Activated CD4-positive, alpha-beta T cell treated with anti-CD3 and anti-CD28 coated beads, Interleukin-2, amount 50 U/mL, for 4 hours (primary cell): ENCODE measurements at places on chromosomes 4 and X.
A peak's percentile ranks its signal among the peaks of the same experiment; 100 is the strongest.

- DNase-seq: no peak
Observed at GRCh38 chr4:170087163-170087700, 2.5 kb downstream of the AADAT start.

DNA sequence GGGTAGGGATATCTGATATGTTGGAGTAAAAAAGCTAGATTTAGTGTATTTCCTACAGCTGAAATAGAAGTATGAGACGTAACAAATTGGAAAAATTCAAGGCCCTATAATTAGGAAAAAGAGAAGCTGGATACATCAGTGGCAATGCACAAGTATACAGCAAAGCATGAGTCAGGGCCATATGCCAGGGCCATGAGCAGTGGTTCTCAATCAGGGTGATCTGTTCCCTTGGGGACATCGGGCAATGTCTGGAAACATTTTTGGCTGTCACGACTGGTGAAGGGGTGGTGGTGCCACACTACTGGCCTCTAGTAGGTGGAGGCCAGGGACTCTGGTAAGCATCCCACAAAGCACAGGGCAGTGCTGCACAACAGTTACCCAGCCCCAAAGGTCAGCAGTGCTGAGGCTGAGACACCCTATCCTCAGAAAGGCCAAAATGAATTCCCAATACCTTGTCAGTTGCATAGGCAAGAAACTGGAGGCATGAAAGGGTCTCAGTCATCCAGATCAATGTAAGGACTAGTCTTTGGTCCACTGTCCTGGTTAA is 36.8 kb upstream of the NAP1L5 start:
- DNase-seq: no peak

GRCh38 chrX:15158350-15158735 is 111.5 kb downstream of the ASB9 start:
- DNase-seq: no peak

DNA sequence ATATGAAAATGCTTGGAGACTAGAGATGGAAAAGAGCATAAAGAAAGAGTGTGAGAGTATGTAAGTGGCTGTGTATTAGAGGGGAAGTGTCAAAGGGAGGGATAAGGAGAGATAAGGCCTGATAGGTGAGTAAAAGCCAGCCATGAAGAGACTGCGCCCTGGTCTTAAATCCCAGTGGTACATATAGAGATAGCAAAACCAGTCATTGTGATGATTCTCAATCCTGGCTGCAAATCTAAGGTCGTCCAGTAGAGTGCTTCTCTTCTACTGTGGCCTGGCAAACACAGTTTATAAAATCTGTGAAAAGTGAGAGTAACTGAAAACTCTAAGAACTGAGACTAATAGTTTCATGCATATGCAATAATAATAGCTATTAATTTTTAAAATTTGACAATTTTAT is 86.9 kb downstream of the MAB21L2 start:
- DNase-seq: no peak

DNA sequence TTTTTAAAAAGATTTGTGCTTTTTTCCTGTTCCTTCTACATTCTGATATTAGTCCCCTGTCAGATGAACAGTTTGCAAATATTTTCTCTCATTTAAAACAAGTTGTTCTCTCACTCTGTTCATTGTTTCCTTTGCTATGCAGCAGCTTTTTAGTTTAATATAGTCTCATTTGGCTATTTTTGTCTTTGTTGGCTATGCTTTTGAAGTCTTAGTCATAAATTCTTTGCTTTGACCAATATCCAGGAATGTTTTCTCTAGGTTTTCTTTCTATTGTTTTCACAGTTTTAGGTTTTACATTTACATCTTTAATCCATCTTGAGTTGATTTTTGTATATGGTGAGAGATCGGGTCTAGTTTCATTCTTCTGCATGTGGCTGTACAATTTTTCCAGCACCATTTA is 136.8 kb downstream of the TET2 start:
- no peak for DNase-seq

DNA sequence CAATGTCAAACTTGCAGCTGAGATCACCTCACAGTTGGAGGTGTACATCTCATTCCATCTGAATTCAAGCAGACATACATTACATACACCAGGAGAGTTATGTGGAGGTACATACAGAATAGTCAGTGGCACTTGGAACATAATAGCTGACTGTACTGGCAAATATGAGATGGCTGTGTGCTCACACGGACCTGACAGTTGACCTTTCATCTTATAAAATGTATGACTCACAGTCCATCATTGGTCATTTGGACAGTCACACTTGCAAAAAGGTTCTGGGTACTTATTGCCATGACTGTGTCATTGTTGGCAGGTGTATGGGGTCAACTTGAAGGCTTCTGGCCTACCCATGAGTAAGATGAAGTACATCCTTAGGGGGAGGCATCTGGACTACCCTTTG is 88.6 kb upstream of the WDR1 start:
- DNase-seq: no peak

GRCh38 chrX:25144043-25144940 is 128.5 kb upstream of the ARX start:
- DNase-seq: peak; percentile 15

- no peak for DNase-seq
Observed at GRCh38 chr4:1991596-1992434, 17.0 kb downstream of the NELFA start.

DNA sequence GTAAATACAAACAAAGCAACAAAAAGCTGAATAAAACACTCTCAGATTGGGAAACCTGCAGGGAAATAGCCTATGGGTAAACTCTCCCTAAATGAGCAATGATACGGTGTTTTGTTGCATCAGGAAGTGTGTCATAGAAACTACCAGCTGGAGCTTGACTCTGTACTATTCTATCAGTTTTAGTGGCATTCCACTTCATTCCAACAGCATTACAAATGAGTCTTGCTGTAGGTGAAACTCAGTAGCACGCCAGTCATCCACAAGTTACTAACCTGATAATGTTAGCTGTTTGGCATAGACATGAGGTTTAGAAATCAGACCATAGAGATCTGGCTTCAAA is 24.9 kb downstream of the FGFBP1 start:
- DNase-seq: no peak

DNA sequence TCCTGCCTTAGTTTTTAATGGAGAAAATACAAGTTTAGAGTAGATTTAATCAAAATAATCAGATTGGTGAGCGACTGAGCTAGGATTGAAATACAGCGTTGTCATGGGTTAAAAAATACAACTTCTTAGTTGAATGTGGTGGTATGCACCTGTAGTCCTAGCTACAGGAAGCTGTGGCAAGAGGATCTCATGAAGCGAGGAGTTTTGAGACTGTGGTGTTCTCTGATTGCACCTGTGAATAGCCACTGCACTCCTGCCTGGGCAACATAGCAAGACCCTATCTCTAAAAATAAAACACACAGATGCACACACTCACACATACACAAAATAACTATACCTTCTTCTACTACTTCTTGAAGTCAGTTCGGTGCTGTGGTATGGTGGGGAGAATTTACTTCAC is 19.8 kb upstream of the GBA3 start:
- DNase-seq: no peak

DNA sequence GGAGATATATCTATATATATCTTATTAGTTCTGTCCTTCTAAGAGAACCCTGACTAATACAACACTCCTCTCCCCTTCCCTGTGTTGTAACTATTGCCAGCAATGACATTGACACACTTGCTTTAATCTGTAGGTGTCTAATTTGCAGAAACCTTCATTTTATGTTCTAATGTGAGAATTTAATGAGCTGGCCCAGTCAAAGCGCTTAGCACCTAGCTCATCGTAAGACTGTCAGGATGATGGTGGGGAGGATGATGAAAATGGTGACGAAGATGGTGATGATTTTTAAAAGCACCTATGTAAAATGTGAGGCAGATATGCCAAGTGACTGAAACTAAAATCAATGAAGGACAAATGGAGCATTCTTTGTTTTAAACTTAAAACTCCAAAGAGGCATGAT is 183.8 kb downstream of the DHX15 start:
- no peak for DNase-seq

- no peak for DNase-seq
Observed at GRCh38 chr4:163350672-163351071, 7.0 kb downstream of the NPY5R start.

- no peak for DNase-seq
Observed at GRCh38 chr4:141576585-141577110, 59.7 kb upstream of the IL15 start.

GRCh38 chrX:128464116-128464515 is 411.9 kb upstream of the ACTRT1 start:
- no peak for DNase-seq

- DNase-seq: peak; percentile 10
Observed at GRCh38 chr4:121711263-121712000, 14.7 kb upstream of the ANXA5 start.

DNA sequence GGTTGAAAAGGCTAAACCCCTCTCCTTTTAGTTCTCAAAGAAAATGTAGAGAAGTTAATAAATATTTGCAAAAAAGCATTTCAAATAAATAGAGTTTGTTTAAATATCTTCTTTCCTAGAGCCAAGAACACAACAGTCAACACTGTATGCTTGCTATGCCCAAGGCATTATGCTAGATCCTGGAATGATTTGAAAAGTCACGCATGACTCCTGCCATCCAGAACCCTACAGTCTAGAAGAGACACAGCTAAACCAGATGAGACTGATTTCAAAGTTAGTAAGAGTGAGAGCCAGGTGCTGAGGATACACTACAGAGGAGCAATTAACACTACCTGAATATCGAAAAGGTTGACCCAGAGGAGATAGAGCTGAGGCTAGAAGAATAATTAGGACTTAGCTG is 205.8 kb downstream of the NWD2 start:
- DNase-seq: no peak

DNA sequence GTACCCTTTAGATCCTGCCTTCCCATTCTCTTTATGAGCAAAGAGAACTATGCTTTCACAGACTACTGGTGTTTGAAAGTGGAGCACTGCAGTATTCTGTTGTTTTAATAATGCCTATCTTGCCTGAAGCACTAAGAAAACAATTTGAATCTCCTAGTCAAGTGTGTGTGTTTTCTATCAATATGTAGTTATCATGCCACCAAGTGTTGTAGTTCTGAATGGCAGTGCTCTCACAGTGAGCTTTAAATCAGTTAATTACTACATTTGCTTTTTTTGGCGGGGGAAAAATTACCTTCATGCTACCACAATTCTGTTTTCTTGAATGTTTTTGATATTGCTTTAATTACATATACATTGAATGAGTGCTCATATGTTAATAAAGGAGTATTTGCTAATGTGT is 143.6 kb upstream of the FAM47A start:
- DNase-seq: no peak

DNA sequence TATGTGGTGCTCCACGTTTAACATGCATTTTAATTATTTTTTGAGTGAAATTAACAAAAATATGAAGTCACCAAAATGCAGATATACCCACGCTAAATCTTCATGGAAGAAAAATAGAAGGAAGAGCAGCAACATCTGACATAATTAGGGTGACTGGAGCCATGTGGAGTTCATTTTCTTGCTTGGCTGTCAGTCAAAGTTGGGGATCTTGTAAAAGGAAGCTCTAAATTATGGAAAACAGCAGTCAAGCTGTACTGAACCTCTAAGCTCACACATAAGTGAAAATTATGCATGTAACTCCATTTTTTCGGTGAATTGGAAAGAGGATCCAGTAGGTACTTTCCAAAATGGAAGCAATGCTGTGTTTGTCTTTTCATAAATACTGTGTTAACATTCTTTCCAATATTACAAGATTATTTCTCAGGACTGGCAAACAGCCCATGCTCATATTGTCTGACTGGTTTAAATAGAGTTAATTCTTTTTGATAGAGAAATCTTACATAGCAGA is 9.7 kb upstream of the PDGFC start:
- DNase-seq: no peak

DNA sequence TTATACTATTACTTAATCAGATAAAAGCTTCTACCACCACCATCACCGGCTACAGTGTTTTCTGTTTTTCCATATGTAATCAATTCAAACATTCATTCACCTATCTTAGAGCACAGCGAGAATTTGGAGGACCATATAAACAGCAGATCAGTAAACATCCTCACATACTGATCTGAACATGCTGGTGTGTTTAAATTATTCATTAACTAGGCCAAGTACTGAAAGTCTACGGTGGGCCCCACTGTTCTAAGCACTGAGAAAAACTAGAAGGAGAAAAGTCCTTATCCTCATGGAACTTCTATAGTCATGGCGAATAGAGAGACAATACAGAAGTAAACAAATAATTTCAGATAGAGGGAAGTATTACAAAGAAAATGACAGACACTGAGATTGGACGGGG is 176.6 kb downstream of the NR3C2 start:
- no peak for DNase-seq

DNA sequence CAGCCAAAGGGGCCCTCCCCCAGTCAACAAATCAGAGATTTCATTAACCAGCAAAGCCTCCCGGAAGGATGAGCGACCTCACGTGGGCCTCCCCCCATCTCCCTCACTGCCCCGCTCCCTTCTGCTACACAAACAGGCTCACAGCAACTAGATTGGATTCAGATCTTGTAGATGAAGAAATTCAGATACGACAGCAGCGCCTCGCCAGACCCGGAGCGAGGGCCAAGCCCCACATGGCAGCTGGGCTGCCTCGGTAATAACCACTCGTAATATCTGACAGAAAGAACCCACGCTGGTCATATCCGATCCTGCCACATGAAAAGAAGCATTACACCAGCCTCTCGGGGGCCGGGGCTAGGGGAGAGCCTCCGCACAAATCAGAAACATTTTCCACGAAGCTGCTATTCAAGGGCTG is 581.3 kb downstream of the BCOR start:
- DNase-seq: no peak

DNA sequence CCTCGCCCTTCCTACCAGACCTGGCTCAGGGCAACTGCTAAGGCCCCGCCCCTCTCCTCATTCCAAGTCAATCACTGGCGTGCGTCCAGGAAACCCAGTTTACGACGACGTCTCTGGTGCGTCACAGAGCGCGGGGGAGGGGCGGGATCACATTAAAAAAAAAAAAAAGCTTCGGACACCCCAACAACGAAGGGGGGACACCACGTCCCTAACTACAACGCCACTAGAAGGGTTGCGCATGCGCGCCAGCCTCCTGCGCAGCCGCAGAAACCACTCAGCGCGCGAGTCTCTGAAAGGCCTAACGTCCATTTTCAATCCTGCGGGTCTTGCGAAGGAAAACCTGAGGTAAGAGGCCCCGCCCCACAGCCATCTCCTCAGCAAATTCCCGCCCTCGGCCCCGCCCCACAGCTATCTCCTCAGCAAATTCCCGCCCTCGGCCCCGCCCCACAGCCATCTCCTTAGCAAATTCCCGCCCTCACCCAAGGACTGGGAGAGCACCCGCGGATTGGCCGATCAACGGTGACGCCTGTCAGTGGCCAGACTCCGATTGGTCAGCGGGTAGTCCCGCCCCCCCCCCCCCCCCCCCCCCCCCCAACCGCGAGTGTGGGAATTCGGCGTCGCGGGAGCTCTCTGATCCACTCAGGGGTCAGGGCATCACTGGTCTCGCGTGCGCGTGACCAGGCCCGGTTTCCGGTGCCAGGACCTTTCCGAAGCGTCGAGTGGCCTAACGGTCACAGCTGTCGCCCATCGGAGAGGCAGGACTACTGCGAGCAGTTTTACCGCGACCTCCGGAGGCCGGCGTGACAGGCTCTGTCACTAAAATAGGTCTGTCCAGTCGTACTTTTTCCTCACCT is at the start of gene SCML1:
Gene SCML1, plus strand, starts transcription at position 638 of the 854 bp plus-strand sequence. CDS start 6,694 bp downstream, outside the sequence.
- DNase-seq: peak; percentile 91

GRCh38 chrX:39676434-39676833 is 421.3 kb downstream of the BCOR start:
- DNase-seq: no peak
